ENCODE measurements at places on chromosomes 2 and 18. TPM values are rescaled to one million over a fixed set of nuclear protein-coding genes. Genes with fewer than 3 reads are reported as not detected.

DNA sequence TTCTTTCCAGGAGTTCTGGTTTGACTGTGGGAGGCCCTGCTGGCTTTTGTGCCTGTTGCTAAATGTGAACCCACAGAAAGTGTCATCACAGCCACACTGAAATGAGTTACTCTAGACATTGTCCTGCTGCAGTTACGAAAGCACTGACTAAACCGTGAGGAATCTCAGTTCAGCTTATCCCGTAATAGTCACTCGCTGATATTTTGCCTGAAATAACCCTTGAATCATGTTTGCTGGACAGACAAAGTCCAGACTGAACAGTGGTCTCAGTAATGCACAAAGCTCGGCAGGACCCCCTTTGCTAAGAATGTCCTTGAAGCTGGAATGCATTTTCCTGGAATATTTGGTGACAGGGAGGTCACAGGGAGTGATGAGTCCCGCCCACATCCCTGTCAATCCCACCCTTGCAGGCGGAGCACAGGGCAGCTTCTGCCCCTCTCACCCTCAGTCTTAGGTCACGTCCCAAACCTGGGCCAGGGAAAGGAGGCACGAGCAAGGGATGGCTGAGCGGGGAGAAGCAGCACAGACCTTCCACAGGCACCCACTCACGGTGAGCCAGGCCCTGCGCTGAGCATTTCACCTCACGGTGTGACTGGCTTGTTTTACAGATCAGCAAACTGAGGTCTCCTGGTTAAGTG, 53.4 kb downstream of the ADI1 start:
- H3K4me1 ChIP-seq, result peaks cover 11% of the 10 kb centered on the region
- peaks cover 17% of the 10 kb centered on the region for H3K36me3 ChIP-seq
- H3K27ac ChIP-seq, result no peak overlapping the region
- no peaks in the 10 kb centered on the region for H3K27me3 ChIP-seq

The ANKRD23 gene
- total RNA-seq, result 3.3 TPM

The FAM110C gene
- total RNA-seq, result 0.10 TPM

The HOXD13 gene
- not detected for total RNA-seq

DNA sequence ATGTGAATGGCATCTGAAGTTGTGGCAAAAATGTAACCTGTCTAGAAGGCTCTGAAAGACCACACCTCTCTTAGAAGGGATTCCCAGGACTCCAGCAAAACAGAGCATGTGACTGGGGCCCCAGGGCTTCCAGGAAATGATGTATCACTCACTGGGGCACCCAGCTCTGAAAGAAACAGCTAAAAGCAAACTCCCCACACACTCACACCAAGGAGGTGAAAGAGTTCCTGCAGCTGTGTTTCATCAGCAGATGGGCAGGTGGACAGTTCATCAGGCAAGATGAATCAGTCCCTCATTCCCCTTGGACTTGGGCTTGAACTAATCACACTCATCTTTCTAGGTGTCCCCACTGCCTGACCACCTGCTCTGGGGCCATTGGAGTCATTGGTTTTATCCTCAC, 76.2 kb downstream of the CCBE1 start:
- no peak overlapping the region for H3K4me3 ChIP-seq
- H3K27ac ChIP-seq, result peak overlapping the region; percentile 26
- peak; percentile 9 for DNase-seq
- no peaks in the 10 kb centered on the region for H3K4me1 ChIP-seq
- H3K27me3 ChIP-seq, result peaks cover 4% of the 10 kb centered on the region
- H3K36me3 ChIP-seq, result no peaks in the 10 kb centered on the region

GRCh38 chr2:226073496-226074160, 674.1 kb downstream of the NYAP2 start:
- DNase-seq, result no peak
- peaks cover 3% of the 10 kb centered on the region for H3K27me3 ChIP-seq
- no peaks in the 10 kb centered on the region for H3K4me1 ChIP-seq
- no peak overlapping the region for H3K27ac ChIP-seq
- H3K36me3 ChIP-seq, result no peaks in the 10 kb centered on the region
- no peak overlapping the region for H3K4me3 ChIP-seq

- peaks cover 19% of the 10 kb centered on the region for H3K27me3 ChIP-seq
- H3K4me1 ChIP-seq, result no peaks in the 10 kb centered on the region
- H3K4me3 ChIP-seq, result no peak overlapping the region
- H3K36me3 ChIP-seq, result no peaks in the 10 kb centered on the region
- H3K27ac ChIP-seq, result no peak overlapping the region
- no peak for DNase-seq
Measured at GRCh38 chr18:75779450-75779849, 351.9 kb upstream of the SMIM21 start.

The C2orf66 gene
- not detected for total RNA-seq

DNA sequence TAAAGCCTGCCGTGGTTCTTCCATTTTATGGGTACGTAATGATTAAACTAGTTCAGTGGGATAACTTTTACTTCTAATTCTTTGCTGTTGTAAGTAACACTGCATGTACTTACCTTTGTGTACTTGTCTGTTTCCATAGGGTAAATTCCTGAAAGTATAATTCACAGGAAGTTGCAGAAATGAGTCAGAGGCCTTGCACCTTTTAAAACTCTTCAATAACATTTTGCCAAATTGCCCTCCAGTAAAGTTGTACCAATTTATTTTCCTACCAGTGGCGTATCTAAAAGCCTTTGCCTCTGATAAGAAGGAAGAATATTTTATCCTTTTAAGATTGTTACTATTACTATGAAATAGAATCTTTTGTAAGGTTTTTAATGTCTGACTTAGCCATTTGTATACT, 65.1 kb downstream of the CAB39 start:
- no peak for DNase-seq
- peaks cover 89% of the 10 kb centered on the region for H3K4me1 ChIP-seq
- H3K4me3 ChIP-seq, result no peak overlapping the region

The SLC23A3 gene
- 0.95 TPM for total RNA-seq

The ITGB1BP1 gene
- total RNA-seq, result 97.4 TPM

DNA sequence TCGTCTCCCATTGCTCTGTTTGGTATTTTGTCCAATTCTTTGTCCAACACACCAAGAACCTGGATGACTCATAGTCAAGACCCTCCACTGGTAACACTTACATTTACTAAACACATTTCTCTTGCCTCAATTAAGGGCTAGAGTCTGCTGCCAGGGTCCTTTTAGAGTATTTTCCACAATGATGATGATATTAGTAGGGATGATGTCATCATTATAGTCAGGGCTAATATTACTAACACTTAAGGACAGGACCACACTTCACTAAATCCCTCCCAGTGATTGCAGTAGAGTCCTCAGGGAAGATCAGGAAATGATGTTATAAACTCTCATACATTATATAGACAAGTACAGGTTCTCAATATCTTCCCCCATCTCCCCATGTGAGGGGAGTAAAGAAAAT, 13.6 kb upstream of the SS18 start:
- H3K36me3 ChIP-seq, result no peaks in the 10 kb centered on the region
- no peak overlapping the region for H3K27ac ChIP-seq
- DNase-seq, result no peak
- no peaks in the 10 kb centered on the region for H3K27me3 ChIP-seq
- H3K4me3 ChIP-seq, result no peak overlapping the region

GRCh38 chr2:96930351-96931010, 55.9 kb downstream of the FAM178B start:
- H3K4me1 ChIP-seq, result peaks cover 4% of the 10 kb centered on the region
- H3K36me3 ChIP-seq, result no peaks in the 10 kb centered on the region
- no peak overlapping the region for H3K4me3 ChIP-seq
- H3K27me3 ChIP-seq, result no peaks in the 10 kb centered on the region
- DNase-seq, result no peak

DNA sequence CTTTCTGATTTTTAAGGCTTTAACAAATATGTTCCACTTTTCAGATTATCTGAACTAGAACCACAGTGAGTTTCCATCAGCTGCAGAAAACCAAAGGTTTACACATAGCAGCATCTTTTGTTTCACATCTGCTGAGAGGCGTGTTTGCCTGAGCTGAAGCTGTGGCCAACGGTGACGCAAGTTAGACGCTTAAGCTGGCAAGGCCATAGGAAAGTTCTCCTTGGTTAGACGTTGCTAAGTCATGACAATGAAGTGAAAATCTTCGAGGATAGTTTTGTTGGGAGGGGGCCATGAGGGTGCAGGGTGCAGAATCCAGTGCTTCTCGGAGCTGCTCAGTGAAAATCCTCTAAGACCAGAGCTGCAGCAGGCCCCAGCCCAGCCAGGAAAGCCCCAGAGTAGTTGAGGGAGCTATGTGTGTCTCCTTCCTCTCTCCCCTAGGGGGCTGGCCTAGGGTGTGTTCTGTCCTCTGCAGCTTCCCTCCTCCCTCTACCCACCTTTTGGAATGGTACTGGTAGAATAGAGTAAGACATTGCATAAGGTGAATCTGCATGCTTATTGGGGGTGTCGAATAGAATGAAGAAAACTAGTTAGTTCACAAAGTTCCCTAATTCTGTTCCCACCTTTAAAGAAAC, 105.4 kb downstream of the FHOD3 start:
- DNase-seq, result no peak
- H3K4me3 ChIP-seq, result no peak overlapping the region

GRCh38 chr2:231356466-231356844, 39.1 kb upstream of the B3GNT7 start:
- H3K36me3 ChIP-seq, result no peaks in the 10 kb centered on the region
- no peak for DNase-seq
- H3K4me1 ChIP-seq, result peaks cover under 1% of the 10 kb centered on the region
- H3K4me3 ChIP-seq, result no peak overlapping the region
- no peak overlapping the region for H3K27ac ChIP-seq
- H3K27me3 ChIP-seq, result no peaks in the 10 kb centered on the region

DNA sequence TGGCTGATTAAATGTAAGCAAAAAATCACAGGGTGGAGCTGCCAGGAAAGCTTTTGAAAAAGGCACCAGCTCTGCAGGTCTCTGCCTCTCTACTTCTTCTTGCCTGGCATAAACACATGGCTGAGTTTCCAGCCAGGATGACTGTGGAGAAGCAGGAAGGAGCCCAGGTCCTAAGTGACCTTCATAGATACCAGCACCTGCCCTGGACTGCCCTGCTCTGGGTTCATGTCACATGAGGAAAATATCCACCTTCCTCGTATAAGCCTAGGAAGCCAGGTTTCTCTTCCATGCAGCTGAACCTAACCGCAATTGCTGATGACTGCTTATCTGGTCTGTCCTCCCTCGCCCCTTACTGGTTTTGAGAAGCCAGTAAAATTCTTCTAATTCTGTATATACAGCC, 47.8 kb upstream of the CREB1 start:
- no peak overlapping the region for H3K27ac ChIP-seq
- no peak for DNase-seq
- peaks cover 35% of the 10 kb centered on the region for H3K4me1 ChIP-seq
- H3K4me3 ChIP-seq, result no peak overlapping the region
- no peaks in the 10 kb centered on the region for H3K36me3 ChIP-seq

DNA sequence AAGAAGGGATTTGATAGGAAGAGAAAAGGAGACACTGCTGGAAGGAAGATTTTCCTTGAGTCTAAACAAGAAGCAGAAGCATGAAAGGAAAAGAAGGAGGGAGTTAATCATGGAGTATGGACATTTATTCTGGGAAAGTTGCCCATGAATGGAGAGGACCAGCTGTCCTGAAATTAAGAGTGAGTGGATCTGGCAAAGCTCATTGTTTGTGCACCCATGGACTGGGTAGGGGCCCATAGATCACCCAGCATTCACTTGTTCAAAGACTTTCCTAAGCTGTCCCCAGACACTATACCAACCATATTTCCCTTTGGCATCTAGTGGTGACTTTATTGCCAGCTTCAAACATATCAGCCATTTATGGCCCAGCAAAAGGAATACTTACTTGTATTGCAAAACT, 422.7 kb downstream of the FBXO15 start:
- H3K27ac ChIP-seq, result no peak overlapping the region
- H3K4me1 ChIP-seq, result no peaks in the 10 kb centered on the region
- H3K36me3 ChIP-seq, result no peaks in the 10 kb centered on the region
- H3K4me3 ChIP-seq, result no peak overlapping the region
- DNase-seq, result no peak

The TWIST2 gene
- total RNA-seq, result not detected

DNA sequence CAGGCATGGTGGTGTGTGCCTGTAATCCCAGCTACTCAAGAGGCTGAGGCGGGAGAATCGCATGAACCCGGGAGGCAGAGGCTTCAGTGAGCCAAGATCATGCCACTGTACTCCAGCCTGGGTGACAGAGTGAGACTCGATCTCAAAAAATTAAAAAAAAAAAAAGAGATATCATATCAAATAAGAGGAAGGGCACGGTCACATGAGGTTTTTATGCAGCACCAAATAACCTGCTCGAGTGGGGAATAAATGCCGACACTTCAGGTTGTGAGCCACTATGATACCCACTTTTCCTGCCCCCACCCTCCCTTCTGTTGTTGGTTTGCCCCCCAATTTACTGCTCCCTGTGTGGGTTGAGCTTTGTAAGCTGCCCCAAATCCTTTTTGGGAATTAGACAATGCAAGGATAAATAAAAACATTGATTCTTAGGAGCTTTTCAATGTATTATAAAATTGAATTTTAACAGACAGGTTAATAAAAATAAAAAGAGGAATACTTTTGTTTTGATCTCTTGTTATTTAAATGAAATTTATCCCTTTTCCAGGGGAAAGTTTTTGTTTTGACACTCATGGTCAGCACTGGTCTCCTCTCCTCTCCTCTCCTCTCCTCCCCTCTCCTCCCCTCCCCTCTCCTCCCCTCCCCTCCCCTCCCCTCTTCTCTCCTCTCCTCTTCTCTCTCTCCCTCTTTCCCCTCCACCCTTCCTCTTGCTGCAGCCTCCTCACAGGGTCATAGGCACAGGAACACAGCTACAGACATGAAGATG, 29.2 kb downstream of the CD8B start:
- H3K36me3 ChIP-seq, result no peaks in the 10 kb centered on the region
- H3K27ac ChIP-seq, result no peak overlapping the region
- no peak overlapping the region for H3K4me3 ChIP-seq
- peaks cover 2% of the 10 kb centered on the region for H3K27me3 ChIP-seq
- H3K4me1 ChIP-seq, result peaks cover 10% of the 10 kb centered on the region

The NMUR1 gene
- total RNA-seq, result not detected

DNA sequence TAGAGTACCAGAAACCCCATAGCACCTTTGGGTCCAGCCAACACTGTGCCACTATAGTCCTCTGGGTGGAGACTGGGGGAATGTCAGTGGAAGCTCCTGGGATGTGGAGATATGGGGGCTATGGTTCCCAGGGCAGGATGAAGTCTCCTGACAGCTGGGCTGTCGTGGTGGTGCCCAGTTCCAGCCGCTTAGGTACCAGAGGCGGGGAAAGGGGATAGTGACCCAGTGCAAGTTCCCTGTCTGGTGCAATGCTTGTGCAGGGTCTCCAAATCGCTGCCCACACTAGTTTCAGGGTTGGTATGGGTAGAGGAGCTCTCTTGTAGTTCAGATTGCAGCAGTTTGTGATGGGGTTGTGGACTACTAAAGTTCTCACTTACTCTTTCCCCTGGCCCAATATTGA, 97.9 kb downstream of the ANKRD12 start:
- no peaks in the 10 kb centered on the region for H3K27me3 ChIP-seq
- DNase-seq, result no peak
- H3K27ac ChIP-seq, result no peak overlapping the region
- H3K36me3 ChIP-seq, result peaks cover 45% of the 10 kb centered on the region
- H3K4me1 ChIP-seq, result peaks cover 11% of the 10 kb centered on the region
- no peak overlapping the region for H3K4me3 ChIP-seq

The CDH19 gene
- total RNA-seq, result not detected

DNA sequence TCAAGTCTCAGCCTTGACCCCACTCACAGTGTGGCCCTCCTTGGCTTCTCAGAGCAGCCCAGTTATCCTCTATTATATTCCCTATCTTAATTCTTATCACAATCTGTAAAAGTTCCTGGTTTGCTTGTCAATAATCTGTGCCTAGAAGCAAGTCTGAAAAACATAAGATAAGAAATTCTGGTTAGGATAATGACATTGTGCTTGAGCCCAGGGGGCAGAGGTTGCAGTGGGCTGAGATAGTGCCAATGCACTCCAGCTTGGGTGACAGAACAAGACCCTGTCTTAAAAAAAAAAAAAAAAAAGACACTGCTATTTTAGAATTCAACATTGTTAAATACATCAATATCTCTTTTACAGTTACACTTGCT, 63.9 kb downstream of the TMEM131 start:
- H3K4me1 ChIP-seq, result peaks cover 45% of the 10 kb centered on the region
- no peak overlapping the region for H3K27ac ChIP-seq
- no peaks in the 10 kb centered on the region for H3K27me3 ChIP-seq
- no peak for DNase-seq

All from activated naive CD4-positive, alpha-beta T cell treated with anti-CD3 and anti-CD28 coated beads for 36 hours (primary cell).